ENCODE measurements at places on chromosomes 7 and 10.

DNA sequence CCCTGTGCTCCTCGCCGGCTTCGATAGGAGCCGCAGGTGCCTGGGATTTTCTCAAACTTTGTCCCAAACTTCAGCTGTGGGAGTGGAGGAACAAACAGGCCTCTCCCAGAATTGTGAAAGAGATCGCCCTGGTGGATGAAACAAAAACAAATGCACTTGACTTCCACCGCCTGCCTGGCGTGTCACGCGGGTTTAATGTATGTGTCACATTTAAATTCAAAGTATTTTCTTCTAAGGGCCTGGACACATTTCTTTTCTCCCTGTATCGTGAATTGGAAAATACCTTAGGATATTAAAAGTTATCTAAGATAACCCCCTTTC, 694 bp upstream of the WASL start:
- DNase-seq: peak; percentile 64

DNA sequence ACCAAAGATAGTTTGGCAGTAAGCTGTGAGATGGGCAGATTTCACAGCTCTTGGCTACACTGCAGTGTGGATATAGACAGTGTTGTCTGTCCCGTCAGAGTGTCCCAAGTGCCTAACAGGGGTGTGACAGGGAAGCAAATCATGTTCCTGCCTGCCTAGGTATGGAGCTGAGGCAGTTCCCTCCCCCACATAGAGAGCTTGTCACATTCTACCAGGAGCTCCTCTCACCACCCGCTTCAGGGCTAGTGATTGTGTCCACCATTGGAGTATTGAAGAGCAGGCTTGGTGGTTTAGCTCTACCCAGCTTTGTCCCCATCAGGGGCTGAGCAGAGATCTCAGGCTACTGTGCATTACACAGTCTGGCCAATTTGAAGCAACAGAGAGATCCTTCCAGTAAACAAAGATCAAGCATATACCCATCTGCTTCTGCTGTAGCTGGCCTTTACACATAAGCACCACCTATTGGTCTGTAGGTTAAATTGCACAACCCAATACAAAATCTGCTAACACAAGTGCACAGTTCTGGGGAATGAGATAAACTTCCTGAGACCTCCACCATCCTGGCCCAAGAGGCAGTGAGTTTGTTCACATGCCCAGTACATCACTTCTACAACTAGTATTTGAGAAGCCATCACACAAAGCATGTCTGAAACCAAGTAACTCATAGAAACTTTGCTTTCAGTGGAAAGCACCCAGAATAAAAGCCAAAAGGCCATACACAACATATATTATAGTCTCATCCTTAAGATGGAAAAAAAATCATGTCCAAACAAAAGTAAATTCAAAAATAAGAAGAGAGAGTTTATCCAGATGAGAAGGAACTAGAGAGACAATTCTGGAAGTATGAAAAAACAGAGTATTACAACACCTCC, 67.3 kb downstream of the GLCCI1 start:
- DNase-seq: peak; percentile 60

DNA sequence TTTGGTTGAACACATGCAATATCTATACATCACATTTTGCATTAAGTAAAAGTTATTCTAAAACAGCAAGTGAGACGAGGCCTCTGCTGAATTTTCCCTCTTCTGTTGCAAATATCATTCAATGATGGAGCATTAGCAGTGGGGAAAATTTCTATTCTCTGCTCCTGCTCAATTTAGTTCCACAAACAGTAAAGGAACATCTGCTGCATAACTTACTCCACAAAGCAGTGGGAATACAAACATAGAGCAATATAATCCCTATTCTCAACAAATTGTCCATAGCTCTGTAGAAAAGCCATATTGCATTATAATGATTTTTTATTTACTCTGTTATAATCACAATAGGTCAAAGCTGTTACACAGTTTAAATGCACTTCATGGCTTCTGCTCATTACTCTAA, 5.9 kb downstream of the AGR3 start:
- no peak for DNase-seq

DNA sequence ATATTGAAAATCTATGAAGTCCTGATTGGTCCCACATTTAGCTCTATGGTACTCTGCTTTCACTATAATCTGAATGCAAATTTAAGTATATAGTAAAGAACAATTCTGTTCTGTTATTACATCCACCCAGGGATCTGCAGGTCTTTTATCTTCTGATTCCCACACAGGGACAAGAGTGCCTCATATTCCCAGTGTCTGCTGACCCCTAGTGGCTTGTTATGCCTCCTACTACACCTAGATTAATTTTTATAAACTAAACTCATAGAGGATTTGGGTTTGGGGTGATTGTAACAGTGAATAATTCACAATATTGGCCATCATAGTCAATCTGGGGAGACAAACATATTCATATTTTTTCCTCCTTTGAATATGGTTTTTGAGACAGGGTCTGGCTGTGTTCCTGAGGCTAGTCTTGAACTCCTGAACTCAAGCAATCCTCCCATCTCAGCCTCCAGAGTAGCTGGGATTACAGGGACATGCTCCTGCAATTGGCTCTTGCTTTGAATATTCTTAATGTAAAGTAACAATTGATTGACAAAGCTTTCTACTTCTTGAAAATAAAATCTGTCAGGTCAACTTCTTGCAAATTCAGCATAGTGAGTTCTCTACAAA, 282.1 kb downstream of the KCND2 start:
- DNase-seq: no peak

DNA sequence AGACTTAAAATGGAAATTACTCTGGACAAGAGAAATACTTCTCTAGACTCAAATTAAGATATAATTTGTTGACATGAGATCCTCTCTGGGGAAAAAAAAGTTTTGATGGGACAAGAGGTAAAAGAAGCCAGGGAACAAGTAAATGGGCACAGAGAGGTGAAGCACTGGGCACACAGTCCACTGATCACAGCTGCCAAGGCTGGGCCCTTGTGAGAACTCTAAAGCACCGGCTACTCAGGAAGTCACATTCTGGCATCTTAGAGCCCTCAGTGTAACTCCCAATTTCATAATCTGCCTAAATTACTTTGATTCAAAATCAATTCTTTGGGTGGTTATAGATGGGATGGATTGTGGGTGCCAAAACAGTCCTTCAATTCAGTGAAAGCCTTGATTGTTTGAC, 123.2 kb upstream of the CACNA2D1 start:
- DNase-seq: no peak

DNA sequence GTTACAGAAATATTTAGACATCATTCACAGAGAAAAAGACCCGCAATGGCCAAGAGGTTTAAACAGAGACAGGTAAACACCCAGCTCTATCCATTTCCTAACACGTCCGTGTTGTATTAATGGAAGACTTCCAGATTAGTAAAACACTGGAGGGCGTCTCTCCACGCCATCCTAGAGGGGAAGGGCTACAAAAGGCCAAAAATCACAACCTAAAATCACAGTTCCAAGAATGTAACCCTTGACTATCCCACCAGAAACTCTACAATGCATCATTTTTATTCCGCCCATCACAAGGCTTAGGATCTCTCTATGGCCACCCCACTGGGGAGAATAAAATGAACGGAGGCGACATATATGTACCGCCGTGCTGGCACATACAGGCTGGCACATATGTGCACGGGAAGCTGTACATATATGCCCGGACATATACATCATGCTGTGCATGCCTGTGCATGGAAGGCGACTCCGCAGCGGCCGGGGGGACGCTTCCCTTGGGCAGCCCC, 734 bp downstream of the PCLO start:
- no peak for DNase-seq

- DNase-seq: no peak
These were observed 38.2 kb upstream of the PFKFB3 start for GRCh38 chr10:6164271-6165095.

GRCh38 chr10:89904755-89905154, 203.4 kb downstream of the KIF20B start:
- DNase-seq: no peak

GRCh38 chr7:159125104-159125954, 19.3 kb downstream of the VIPR2 start:
- no peak for DNase-seq

DNA sequence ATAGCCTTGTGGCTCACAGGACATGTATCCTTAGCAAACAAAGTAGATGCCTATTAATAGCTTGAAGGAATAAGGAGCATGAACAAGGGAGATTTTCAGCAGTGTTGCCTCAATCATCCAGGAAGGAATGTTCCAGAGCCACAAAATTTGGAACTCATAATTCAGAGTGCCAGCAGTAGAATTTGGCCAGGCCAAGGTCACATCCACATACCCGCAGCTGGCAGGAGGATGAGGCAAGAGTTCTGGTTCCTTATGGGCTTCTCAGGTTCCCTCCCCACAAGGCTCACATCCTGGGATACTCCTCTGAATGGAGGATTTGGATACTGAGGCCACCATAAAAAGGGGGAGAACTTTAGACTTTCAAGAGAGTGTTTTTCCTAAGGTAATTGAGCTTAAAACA, 45.8 kb downstream of the SUFU start:
- DNase-seq: no peak

GRCh38 chr10:115432188-115432819, 339.1 kb downstream of the ATRNL1 start:
- no peak for DNase-seq

DNA sequence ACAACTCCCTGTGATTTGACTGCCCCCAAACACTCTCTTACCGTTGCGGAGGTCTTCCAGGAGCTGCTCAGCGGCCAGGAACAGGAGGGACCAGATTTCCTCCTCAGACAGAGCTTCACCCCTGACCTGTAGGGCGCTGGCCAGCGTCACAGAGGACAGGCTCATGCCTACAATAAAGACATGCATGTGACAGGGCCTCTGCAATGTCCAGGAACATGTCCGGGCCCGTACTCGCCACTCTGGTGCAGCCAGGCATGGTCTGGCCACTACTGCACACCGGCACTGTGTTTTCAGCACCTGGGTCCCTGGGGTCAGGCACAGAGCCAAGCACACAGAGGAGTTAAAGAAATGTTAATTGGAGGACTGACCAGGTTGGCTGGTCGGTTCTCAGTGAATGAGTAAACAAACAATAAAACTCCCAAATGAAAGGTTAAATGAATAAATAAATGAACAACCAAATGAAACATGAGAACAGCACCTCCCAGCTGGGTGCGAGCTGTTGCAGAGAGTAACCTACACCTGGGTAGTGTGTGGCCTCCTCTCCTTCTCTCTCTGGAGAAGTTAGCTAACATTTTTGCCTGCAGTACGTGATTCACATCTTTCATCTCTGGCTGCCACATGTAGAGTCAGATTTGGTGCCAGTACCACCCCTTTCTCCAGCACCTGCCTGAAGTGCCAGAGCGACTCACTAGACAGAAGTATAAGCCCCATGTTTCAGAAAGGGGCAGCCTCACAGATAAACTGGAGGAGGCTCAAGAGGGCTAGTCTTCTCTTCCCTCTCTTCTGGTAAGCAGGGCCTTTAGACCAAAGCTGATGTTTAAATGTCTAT, 22.8 kb downstream of the FRMPD2 start:
- DNase-seq: no peak

- no peak for DNase-seq
These were observed 13.8 kb upstream of the PPIF start for GRCh38 chr10:79333513-79333912.

DNA sequence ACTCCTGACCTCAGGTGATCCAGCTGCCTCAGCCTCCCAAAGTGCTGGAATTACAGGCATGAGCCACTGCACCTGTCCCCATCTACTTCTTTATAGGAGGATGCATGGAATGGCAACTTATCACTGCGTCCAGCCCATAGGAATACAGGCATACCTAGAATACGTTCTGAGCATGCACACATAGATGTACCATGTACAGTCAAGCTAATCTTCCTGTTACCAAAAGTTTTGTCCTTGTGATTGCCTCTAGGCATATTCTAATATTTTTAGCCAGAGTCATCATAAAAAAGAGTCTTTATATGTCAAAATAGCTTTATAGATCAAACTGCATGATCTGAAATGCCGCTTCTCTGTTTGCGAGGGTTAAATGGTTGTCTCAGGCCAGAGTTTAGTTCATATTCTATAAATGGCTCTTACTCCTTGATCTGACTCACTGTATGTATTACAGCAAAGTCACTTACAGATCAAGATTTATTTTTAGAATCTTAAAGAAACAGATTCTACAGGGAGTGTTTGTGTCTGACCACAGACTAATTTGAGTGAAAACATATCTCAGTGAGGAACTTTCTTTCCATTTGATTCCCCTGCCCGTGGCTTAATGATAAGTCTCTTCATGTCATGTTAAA, 210.9 kb downstream of the CREB5 start:
- DNase-seq: no peak

- DNase-seq: no peak
These were observed 89.4 kb downstream of the FAS start for GRCh38 chr10:89079961-89080360.

- no peak for DNase-seq
These were observed 181.0 kb downstream of the COBL start for GRCh38 chr7:51135576-51135975.

DNA sequence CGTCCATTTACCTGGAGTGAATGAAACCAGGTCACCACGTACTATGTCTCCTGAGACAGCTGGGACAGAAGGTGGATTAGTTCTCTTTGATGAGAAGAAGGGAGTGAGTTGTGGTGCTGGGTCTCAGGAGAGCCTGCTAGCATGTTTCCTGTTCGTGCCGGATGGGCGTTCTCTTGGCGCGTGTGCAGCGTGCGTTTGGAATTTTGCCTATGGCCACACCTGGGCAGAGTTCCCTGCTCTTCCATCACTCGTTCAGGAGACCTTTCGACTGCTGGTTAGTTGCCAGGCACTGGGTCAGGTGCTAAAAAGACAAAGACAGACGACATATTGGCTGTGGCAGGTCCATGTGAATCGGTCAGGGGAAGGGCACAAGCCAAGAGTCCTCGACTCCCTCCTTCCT, 90.3 kb downstream of the TRRAP start:
- no peak for DNase-seq

DNA sequence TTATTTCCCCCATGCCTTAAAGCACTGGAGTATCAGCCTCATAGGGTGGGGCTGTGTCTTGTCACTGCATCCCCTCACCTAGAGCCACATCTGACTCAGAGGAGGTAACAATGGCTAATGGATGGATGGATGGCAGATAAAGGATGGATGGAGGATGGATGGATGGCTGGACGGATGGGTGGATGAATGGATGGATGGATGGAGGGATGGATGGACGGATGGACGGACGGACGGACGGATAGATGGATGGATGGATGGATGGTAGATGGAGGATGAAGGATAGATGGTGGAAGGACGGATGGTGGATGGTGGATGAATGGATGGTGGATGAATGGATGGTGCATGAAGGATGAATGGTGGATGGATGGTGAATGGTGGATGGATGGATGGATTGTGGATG, 77.2 kb downstream of the PDGFA start:
- DNase-seq: no peak

DNA sequence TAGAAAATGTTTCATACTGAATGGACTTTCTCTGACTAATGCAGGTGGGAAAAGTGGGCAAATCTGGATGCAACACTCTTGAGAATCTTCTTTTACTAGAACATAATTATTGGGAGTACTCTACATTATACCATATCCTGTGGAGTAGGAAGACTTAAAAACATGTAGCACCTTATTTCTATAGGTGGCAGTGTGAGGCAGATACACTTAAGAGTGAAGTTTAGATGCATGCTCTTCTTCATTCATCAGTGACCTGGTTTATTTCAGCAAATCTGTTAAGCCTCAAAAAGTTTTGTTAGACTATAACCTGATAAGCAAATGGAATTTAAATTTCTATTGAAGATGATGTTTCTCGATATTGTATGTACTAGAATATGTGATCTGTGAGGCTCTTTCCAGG, 1087.1 kb upstream of the LRRN3 start:
- no peak for DNase-seq

All from bone marrow (tissue), 2 donors.